Stimulated activated CD4-positive, alpha-beta T cell treated with anti-CD3 and anti-CD28 coated beads, Interleukin-1b, Interleukin-23, amount 100 ng/mL, for 48 hours (primary cell): ENCODE measurements at places on chromosomes 6 and 20.
A peak's percentile ranks its signal among the peaks of the same experiment; 100 is the strongest.

DNA sequence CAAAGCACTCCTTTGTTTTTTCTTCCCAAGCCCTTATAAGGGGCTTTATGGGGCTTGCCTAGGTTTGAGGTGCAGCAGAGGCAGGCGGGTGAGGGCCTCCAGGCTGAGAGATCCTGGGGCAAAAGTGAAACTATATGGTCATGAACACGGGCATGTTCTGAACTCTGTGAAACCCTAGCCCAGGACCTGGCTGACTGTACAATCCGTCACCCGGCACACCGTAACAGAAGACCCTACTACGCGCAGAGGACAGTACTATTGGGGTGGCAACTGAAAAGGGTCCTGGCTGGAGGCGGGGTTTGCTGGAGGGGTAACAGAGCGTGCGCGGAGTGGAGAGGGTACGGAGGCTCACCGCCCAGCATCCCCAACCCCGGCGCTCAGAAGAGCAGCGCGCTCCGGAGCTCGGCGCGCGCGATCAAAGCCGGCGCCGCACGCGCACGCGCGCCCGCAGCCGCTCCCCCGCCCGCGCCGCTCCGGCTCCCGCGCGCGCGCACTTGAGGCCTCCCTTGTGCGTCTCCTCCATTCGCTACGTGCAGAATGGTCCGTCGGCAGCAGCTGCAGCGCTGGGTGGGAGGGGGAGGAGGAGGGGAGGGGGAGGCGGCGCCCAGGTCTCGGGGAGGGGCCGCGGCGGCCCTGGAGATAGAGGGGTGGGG is 54.2 kb downstream of the MRPL14 start:
- DNase-seq, result peak; percentile 85

DNA sequence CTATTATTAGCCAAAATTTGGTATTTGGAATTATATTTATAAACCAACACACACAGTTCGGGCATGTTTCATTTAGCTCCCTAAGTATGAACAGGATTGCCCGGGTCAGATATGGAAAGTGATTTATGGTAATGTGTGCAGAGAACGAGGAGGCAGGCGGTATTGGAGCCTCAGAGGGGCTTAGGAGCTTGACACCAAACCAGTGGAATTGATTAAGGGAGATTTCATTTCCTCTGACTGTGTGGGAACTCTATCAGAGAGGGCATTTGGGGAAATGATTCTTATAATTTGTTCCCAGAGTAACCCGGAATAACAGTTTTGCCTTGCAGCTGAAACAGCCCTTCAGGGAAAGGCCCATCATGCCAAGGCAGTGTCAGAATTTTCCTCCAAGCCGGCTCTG is 115.1 kb upstream of the SPTLC3 start:
- DNase-seq, result no peak

- no peak for DNase-seq
Measured at GRCh38 chr20:46973766-46974165, 79.1 kb downstream of the EYA2 start.

DNA sequence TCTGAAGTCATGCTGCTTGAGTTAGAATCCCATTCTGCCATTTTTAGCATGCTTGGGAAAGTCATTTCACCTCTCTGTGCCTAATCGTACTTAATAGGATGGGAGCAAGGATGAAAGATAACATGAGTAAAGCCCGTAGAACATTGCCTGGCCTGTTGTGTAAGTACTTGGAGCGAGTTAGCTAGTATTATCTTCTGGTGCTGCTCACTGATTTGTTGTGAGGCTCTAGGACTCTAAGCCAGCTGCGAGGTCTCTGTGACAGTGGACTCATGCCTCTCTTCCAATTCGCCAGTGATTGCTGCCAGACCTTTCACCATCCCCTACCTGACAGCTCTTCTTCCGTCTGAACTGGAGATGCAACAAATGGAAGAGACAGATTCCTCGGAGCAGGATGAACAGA is 17.8 kb downstream of the TAF8 start:
- DNase-seq, result no peak

GRCh38 chr6:156046268-156046665 is 590.6 kb upstream of the NOX3 start:
- DNase-seq, result no peak

GRCh38 chr20:24685736-24686135 is 216.3 kb downstream of the SYNDIG1 start:
- no peak for DNase-seq

DNA sequence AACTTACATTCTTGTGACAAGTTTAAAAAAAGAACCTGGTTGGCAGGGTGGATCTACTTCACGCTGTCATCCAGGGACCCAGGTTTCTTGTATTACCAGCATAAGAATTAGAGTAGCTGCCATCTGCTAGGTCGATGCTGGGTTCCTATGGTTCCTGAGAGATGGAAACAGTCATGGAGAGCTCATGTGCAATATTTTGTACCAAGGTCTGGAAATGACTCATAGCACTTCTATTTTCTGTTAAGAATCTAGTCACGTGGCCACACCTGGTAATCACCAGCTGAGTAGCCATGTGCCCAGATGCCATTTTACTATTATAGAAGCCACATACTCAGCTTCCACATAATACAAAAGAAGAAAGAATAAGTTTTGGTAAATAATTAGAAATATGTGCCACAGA is 171.3 kb downstream of the CD83 start:
- DNase-seq, result no peak

- no peak for DNase-seq
Measured at GRCh38 chr6:13063300-13063918, 264.9 kb downstream of the TBC1D7 start.

- DNase-seq, result no peak
Measured at GRCh38 chr20:57736738-57737347, 27.0 kb upstream of the PMEPA1 start.

GRCh38 chr6:136306466-136306865 is 16.8 kb upstream of the BCLAF1 start:
- no peak for DNase-seq

DNA sequence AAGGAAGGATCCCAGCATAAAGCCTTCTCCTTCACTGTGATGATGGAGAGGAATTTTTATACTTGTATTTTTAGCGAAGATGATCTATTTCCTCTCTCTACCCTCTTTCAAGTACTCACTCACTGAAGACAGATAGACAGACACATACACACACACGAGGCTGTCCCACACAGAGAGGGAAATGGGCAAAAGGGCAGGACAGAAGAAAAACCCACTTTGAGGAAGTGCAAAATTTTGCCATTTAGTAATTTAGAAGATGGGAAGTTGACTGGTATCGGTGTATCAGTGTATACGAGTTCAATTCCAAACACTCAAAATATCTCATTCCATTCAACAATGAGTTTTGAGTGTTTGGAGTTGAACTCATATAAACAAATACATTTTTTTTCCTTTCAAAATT is 30.9 kb downstream of the HEBP2 start:
- DNase-seq, result no peak

DNA sequence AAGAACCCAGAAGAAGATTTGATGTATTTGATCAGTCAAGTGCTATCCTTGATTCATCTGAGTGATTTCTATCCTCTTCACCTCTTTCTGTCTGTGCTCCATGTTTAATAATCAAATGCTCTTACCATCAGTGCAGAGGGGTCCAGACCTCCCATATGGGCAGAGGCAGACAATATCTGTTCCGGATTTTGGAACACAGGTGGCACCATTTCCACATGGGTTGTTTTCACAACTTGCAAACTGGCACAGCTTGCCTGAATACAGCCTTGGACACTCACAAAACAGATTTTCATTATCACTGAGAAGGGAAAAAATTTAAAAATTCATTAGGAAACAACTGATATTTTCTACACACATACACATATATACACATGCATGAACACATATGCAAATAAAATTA is 228.5 kb downstream of the PHF3 start:
- no peak for DNase-seq

GRCh38 chr6:138638604-138639003 is 135.0 kb upstream of the CCDC28A start:
- DNase-seq, result no peak

DNA sequence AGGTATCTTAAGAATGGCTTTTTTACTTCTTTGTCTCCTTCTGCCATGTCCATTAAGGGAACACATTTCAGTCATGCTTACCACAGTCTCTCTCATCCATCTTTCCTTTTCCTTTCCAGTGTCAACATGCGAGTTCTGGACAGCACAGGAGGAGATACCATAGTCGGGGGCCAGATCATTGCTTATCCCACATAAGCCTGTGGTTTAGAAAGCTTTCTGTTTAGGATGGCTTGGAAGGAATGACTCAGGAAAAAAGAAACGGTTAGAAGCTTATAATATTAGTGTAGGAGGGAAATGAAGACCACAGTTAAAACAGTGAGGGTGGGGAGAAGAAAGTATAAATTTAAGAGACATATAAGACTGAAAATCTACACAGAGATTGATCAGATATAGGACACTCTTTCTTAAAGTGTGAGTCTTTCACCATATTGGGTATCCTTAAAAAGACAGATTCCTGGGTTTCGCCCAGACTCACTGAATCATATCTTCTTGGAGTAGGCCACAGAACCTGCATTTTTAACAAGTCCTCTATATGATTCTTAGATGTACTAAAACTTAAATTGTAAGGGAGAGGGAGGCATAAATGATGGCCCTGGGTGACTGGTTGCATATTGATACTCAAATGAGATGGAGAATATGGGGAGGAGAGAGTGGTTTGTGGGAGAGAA is 36.1 kb downstream of the DSE start:
- no peak for DNase-seq

- no peak for DNase-seq
Measured at GRCh38 chr6:114421199-114421598, 78.4 kb upstream of the HS3ST5 start.

- no peak for DNase-seq
Measured at GRCh38 chr6:4598384-4598995, 177.7 kb upstream of the CDYL start.

GRCh38 chr20:50395251-50395729 is 114.9 kb upstream of the PTPN1 start:
- no peak for DNase-seq

GRCh38 chr6:34230653-34231371 is 5.9 kb upstream of the HMGA1 start:
- no peak for DNase-seq

DNA sequence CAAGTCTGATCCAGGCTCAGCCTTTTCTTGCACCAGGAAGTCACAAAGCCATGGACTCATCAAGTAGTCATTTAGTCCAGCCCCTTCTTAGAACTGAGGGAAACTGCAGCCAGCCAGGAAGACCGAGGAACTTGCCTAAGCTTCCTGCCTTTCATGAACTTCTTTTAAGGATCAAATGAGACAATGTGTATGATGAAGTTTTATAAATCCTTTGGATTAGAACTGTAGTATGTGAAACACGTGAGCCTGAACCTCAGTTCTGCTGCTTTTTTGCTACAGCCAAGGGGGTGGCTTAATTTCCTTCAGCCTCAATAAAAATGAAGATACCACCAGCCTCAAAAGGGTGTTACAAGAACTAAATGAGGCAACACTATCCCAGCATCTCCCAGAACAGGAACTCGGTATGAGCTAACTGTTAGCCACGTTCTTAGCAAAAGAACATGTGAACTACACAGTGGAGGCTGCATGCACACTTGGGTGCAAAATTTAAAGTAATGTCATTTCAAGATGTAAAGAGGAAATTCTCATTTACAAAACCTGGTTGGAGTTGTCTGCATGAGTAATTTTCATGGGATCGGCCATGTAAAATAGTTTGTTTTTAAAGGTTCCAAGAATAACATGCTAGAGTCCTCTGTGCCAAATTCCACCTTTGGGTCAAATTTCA is 76.0 kb upstream of the TBC1D7 start:
- DNase-seq, result no peak

- no peak for DNase-seq
Measured at GRCh38 chr6:85865420-85866369, 223.0 kb upstream of the SYNCRIP start.
